ENCODE measurements at places on chromosomes 3 and 15.
A peak's percentile ranks its signal among the peaks of the same experiment; 100 is the strongest.

GRCh38 chr3:107919239-107919638 lies 171.6 kb downstream of the CD47 start:
- DNase-seq, result no peak

- no peak for DNase-seq
Measured at GRCh38 chr3:187926620-187927019, 181.4 kb upstream of the BCL6 start.

- DNase-seq, result no peak
Measured at GRCh38 chr3:119468041-119468440, 722 bp upstream of the POGLUT1 start.

DNA sequence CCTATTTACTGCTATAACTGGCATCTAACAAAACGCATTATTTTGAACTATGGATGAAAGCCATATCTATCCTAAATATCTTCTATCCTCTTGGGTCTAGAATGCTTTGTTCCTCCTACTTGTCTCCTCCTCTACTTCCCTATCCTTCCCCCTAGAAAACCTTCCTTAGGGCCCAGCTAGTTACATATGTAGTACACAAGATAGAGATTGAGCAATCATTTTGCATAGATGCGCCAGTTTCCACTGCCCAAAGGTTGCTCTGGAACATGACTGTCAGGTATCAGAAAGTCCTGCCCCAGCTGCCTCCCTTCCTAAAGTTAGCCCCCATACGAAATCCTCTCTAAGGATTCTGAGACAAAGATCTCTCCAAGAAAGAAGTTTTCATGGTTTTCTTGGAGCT lies 55.1 kb downstream of the GPR160 start:
- DNase-seq, result no peak

GRCh38 chr3:37181756-37182155 lies 7.4 kb upstream of the LRRFIP2 start:
- no peak for DNase-seq

GRCh38 chr3:194386066-194386465 lies 13.0 kb downstream of the GP5 start:
- DNase-seq, result no peak

DNA sequence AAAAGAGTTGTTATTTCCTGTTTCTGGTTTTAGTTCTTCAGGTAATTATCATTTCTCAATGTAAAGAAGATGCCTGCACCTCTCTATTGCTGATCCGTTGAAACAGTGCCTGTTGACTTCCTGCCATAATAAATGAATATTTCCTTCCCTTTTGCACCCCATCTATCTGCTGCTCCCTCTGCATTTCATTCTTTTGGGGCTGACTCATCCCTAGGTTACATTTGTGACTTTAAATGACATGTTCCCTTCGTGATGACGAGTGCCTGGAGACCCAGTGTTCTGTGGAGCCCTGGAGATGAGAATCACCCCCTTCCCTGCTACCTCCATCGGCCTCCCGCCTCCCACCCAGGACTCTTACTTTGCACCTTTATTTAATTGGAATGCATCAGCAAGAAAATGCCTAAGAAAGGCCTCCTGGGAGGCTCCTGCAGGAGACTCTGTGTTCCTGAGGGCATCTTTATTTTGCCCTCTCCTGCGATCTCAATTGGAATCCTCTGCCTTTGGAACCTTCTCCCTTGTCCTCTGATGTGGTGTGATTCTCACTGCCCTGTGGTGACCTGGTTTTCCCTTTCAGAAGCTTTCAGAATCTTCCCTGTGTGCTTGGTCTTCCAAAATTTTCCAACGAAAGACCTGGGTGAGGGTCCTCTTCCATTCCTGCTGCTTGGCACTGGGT lies 13.7 kb downstream of the LRRK1 start:
- no peak for DNase-seq

DNA sequence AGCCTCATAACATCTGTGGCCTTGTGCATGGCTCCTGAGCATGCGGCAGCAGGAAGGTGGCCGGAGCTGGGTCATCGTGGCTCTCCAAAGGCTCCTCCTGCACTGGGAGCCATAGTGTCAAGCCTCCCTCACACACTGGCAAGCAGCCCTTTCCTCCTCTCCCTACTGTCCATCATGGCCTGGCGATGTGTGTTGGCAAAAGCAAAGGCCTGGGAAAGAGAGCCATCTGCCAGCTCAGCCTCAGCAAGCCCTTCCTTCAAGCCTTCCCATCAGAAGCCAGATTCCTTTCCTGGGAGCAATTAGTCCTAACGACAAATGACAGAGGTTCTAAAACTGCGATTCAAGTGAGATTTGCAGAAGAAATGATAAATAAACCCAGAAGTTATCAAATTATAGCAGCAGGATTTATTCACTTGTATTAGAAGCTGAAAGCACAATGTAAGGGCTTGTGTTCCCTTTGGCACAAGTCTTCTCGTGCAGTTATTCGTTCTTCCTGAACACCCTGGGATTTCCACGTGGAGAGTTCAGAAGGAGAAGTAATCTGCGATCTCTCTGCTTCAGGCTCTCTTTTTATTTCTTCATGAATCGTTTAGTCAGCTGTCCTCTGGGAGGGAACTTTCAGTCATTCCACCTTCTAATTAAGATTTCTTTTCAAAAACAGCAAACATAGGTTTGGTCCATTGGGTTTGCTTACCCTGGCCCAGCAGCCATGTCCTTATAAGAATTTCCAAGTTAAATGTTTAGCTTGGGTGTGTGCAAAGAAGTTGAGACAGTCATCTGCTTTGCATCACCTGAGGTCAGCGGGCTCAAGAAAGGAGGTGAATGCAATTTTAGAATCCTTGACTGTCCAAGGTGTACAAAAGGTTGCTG lies 110.3 kb upstream of the TMC3 start:
- no peak for DNase-seq

GRCh38 chr15:74468341-74469032 lies 7.5 kb upstream of the UBL7 start:
- DNase-seq, result no peak

- DNase-seq, result no peak
Measured at GRCh38 chr15:58738046-58738707, 11.3 kb downstream of the ADAM10 start.

DNA sequence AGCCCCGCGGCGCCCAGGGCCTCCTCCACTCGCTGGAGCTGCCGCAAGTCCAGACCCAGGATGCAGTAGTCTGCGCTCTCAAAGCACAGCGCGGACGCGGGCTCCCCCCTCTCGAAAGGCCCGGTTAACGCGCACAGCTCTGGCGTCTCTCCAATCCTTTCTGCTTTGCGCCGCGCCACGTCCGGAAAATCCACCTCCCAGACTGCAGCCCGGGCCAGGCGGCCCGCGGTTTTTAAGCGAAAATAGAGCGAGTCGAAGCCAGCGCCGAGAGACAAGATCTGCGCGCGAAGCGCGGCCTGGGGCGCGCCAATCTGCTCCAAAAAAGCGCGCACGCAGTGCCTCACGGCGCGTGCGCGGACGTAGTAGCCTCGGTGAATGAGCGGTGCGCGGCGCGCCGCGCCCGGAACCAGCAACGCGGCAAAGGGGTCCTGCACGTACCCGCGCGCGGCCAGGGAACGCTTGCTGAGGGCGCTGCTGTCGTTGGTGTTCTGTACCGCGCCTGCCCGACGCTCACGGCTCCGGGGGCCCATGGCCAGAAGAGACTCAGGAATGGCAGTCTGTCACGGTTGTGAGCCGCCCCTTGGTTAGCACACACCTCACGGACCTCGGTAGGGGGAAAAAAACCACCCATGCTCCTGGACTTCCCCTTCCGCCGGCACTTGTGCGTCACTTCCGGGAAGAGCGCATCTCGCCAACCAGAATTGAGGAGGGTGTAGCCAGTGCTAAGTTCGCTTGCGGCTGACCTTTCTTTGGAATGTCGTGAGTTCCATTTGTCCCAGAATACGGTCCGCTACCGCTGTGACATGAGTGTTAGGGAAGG lies at the start of gene LCMT2:
Gene LCMT2 (minus strand): TSS at position 614 of the 820 bp plus-strand sequence. CDS start 84 bp downstream, at position 530.
- DNase-seq, result peak; percentile 79

GRCh38 chr3:107641572-107642307 lies 119.0 kb downstream of the BBX start:
- no peak for DNase-seq

- no peak for DNase-seq
Measured at GRCh38 chr3:47996440-47996839, 19.8 kb downstream of the MAP4 start.

DNA sequence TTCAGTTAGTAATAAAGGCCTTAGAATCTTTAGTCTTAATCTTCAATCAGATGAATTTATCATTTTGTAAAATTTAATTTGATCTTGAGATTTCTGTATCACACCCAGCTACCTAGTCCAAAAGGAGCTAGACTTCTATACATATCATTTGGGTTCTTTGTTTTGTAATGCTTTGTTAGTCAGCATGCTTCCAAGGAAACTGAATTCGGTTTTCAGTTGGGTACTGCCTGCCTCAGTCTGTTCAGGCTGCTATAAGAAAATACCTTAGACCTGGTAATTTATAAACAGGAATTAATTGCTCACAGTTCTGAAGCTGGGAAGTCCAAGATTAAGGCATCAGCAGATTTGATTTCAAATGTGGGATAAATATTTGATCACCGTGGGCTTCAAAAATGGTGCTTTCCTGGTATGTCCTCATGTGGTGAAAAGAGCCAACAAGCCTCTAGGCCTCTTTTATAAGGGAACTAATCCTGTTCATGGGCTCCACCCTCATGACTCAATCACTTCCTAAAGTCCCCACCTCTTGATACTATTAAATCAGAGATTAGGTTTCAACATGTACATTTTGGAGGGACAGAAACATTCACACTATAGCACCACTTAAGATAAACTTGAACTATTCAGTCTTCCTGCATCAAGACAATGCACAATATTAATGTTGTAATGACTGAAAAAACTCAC lies 800.7 kb downstream of the NAALADL2 start:
- no peak for DNase-seq

- DNase-seq, result no peak
Measured at GRCh38 chr3:103381296-103382079, 946.7 kb downstream of the ZPLD1 start.

- no peak for DNase-seq
Measured at GRCh38 chr3:195240171-195240701, 30.7 kb downstream of the XXYLT1 start.

DNA sequence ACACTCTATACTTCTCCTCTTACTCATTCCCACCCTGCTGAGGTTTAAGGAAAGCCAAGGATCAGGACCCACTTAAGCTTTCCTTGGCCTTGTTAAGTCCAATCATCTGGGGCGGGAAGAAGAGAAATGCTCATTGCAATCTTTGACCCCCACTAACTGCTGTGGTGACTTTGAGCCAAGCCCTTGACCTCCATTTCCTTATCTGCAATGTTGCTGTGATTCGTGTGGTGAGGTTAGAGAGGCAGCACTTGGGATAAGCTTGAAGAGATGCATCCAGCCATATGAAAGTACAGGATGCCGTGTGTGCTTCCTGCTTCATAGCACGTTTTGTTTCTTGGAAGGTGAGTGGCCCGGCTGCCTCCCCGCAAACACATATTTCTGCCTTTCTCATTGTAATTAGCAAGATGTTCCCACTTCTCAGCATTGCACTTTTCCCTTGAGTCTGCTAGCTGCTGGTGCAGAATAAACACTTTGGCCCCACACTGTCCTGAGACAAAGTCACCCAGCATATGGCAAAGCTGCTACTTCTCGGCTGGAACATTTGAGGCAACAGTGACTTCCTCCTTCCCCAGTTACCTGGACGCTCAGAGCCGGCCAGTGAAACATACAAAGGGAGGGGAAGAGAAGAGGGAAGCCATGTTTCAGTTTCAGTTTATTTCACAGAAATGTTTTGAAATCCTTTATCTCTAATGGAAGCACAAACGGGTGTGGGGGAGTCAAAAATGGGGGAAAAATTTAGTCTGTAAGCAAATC lies 10.5 kb upstream of the NUDT16 start:
- no peak for DNase-seq

- DNase-seq, result no peak
Measured at GRCh38 chr15:74841891-74842373, 1.0 kb downstream of the ULK3 start.

DNA sequence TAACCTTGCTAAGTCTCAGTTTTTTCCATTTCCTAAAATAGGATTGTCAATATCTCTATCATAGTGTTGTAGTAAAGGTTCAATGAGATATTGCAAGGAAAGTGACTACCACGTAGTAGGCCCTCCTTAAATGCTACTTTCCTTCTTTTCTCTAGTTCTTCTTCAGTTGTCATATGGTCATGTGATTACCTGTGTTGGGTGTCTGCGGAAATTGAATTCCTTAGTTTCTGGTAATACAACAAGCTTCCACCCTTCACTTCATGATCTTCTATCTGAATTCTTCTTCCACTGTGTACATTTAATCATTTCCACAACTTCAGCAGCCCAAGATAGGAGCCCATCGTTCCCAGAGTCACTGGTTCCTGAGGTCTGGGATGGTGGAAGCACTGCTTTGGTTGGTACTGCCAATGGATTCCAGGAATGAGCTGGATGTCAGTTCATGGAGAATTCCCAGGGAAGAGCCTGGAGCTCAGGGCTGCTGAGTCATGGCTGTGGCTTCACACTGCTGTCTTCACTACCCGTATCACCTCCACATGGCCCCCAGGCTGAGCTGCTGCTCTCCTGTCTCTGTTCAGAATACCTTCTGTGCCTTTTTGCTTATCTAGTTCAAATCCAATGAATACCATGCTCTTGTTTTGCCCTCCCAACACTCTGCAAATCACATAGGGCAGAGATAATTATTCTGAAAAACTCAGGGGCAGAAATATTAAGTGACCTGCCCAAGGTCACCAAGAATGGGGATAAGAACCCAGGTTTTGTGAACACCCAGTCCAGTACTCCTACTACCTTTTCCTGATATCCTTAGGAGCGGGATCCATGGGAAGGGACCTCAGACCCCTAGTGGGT lies 98.6 kb downstream of the RPL39L start:
- DNase-seq, result no peak

DNA sequence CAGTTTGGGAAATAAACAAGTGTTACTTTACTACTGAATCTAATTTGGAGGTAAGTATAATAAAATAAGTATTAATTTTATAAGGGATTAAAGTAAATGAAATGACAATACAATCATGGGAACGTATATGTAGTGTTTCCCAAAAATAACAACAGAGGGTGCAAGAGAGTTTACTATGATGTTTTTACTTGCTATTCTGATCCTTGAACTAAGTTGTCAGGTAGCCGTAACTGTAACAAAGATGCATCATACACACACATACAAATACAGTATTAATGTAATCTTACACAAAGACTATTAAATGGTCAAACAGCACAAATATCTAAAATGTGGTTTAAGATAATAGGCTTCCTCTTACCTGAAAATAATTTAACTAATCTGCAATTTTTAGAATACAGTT lies 311.4 kb downstream of the TBC1D5 start:
- DNase-seq, result no peak

DNA sequence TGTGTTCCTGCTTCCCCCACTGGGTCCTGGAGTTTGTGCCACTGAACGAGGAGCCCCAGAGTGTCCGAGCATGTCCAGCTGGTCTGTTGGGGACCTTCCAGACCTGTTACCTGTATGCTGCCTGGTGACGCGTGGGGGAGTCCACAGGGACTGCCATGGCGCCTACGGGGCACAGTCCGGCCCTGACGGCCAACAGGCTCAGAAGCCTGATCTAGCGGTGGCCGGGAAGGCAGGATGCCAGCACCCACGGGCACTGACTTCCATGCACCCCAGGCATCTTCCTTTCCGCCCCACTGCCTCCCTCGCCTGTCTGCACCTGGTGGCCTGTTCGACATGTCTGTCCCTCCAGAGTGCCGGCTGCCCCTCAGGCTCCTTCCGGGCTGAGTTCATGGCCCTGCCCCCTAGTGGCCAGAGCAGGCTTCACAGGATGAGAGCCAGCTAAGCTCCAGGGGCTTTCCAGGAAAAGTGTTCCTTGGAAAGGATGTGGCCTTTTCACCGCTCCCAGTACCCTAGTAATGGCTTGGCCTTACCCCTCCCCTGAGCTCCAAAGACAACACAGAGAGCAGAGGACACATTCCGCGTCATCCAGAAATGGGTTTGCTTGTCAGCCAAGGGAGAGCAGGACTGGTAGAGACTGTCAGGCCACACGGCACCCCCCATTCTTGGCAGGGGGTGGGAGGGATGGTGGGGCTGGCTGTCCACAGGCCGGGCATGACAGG lies 35.7 kb downstream of the NGRN start:
- no peak for DNase-seq

GRCh38 chr15:36407647-36408046 lies 171.8 kb upstream of the CDIN1 start:
- no peak for DNase-seq

Data from SK-N-MC (cell line).